ENCODE measurements at places on chromosomes 6 and 20.

- DNase-seq, result no peak
Observed at GRCh38 chr6:114989279-114989964, 646.6 kb upstream of the HS3ST5 start.

DNA sequence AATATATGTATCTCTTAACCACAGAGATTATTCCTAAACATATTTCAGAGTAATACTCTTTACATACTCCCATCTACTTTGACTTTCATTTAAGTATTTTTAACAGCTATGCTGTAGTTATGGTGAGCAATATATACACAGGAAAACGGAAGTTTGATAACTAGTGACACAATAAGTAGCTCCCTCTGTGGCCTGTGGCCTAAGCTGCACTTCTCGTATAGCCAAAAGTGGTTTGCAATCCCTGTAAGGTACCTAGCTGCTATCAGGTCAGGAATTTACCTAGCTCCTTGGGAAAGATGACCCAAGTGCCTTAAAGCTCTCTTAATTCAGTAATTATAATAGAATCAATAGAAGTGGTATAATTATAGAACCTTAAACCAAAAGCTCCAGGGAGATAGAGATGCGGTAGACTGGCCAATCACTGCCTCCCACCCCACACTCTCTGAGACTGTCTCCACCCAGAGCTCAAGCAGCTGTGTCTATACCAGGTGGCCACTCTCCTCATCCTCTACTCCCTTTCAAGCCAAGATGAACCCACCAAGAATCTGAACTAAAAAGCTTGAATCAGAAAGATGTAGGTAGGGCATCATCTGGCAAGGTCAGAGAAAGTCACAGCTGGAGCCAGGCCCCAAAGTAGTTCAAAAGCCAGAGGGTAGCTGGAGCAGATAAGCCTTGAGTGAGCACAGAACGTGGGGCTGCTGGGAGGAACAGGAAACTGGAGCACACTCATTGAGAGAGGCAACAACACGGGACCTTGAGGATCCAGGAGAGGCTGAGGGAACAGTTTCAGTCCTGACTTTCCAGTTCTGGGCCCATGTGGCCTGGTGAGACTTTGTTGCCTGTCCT is 84.9 kb upstream of the ASF1A start:
- DNase-seq, result no peak

GRCh38 chr6:44567406-44567805 is 179.9 kb downstream of the CDC5L start:
- DNase-seq, result no peak

DNA sequence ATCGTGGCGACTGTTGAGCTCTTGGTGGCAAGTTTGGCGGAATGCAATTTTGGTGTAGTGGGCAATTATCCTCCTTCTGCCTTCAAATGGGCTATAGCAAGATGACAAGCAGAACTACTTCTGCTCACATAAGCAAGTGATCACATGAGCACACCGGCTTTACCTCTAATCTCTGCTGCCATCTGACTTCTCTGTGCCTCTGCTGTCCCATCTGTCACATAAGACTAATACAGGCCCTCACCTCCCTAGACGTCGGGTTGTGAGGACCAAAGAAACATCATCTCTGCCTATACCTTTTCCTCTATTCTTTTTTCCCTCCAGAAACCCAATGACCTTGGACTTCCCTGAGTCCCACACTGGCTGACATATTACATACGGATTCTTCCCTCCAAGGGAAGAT is 13.3 kb upstream of the WTAP start:
- DNase-seq, result no peak

DNA sequence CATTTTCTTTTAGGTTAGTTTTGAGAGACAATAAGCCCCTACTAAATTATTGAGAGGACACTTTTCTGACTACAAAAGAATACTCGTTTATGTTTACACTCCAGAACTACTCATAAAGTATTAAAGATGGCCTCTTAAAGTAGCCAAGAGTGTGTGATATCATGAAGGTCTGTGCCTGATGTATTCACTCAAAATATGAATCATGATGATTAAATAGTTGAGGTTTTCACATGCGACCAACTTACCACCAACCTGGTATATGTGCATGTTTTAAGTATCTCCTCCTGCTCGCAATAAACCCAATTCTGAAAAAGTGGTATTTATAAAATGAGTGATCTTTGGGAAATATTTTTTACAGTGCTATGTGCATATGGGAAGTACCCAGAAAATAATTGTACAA is 43.9 kb downstream of the IL20RA start:
- DNase-seq, result no peak

GRCh38 chr6:43774776-43775534 is 4.9 kb downstream of the VEGFA start:
- DNase-seq, result peak; percentile 81

- DNase-seq, result no peak
Observed at GRCh38 chr6:36252005-36252404, 17.9 kb upstream of the PNPLA1 start.

DNA sequence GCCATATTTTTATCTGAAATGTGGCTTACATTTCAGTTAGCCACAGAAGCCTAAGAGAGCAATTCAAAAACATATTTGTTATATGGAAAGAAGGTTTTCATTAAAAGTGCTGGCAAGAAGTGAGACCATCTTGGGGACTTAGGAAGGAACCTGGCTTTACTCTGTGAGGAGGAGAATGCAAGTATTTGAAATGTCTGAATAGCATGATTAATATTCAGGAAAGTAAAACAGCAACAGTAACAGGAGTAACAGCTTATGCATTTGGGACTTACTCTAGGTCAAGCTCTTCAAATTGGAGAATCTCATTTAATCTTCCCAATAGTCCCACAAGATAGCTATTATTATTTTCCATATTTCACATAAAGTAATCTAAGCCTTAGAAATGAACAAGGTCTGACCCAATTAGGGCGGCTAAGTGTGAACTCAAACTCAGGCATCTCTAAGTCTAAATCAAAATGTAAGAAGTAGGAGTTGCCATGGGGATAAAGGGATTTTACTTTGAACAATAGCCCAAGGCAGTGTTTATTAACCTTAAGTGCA is 816.5 kb downstream of the BCKDHB start:
- no peak for DNase-seq

DNA sequence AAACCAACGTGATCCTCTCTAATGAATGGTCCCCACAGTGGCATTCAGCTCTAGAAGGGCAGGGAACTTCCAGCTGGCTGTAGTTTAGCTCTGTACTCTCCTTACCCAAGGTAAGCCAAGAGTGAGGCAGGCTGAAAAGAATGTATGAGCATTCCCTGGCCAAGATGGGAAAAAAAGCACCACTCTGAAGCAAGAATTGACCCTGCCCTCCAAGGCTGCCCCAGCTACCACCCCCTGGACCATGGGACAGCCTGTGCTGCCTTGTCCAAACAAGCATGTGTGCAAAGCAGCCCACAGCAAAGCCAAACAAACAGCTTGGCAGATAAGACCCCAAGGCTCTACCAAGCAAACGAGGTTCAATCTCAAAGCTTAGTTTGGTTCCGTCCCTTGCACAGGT is 73.9 kb downstream of the GFOD1 start:
- DNase-seq, result no peak

DNA sequence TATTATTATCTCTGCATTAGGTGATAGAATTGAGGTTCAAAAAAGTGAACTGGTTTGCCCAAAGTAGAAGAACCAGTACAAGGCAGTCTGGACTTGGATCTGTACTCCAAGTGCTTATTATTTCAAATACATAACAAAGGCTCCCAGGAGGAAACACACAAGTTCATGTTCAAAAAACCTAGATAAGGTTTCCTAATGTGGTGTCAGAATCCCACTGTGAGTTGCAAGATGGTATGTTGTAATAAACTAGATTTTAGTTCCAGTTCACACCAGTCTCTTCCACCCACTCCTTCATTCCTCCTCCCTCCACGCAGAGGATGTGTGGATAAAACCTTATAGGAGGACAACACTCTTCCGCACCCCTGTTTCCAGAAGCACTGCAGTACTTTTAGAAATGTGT is 42.8 kb downstream of the KIAA0319 start:
- DNase-seq, result no peak

Data from ureter (tissue), 1 donor.